AG09319 (cell line): ENCODE measurements at places on chromosomes 2 and 18.

GRCh38 chr2:200119236-200119635 is 163.9 kb downstream of the MAIP1 start:
- no peak for DNase-seq

GRCh38 chr2:226118471-226119429 is 680.9 kb downstream of the IRS1 start:
- peak; percentile 79 for DNase-seq

DNA sequence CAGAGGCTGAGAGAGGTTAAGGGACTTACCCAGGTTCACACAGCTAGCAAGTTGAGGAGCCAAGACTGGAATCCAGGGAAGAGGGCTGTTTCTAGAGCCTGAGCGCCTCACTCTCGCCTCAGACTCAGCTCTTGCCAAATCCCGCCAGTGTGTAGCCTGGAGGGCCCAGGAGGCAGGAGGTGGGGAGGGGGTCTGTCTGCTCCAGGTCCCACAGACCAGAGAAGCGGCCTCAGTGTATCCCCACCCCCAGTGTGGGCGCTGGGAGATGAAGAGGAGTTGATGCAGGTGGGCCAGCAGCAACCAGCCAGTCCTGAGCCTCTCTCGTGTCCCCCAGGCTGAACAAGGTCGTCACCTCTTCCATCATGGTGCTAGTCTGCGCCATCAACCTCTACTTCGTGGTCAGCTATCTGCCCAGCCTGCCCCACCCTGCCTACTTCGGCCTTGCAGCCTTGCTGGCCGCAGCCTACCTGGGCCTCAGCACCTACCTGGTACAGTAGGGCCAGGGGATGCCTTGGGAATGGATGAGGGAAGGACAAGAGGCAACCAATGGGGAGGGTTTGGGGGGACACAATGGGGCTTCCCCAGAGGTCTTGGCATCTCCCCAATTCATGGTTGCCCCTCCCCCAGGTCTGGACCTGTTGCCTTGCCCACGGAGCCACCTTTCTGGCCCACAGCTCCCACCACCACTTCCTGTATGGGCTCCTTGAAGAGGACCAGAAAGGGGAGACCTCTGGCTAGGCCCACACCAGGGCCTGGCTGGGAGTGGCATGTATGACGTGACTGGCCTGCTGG is 5.2 kb upstream of the CTDSP1 start:
- DNase-seq: no peak

GRCh38 chr2:137991078-137991477 is 26.8 kb downstream of the HNMT start:
- no peak for DNase-seq

DNA sequence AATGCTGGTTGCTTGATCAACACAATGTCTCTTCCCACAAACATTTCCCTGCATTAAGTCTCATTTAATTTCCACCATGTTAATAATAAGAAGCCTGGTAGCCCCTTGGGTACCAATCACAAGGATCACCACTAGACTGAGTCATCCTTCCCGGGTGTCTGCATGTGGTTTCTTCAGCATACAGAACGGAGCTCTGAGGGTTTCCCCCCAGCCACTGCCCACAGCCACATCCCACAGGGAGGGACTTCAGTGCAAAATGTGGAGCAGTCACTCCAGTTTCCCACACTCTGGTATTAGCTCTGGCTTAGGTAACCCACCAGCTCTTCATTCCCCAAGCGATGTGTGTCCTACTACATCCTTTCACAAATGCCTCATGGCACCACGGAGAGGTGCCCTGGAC is 42.7 kb upstream of the POLE4 start:
- no peak for DNase-seq

- no peak for DNase-seq
Measured at GRCh38 chr2:209772290-209772685, 656 bp downstream of the UNC80 start.

DNA sequence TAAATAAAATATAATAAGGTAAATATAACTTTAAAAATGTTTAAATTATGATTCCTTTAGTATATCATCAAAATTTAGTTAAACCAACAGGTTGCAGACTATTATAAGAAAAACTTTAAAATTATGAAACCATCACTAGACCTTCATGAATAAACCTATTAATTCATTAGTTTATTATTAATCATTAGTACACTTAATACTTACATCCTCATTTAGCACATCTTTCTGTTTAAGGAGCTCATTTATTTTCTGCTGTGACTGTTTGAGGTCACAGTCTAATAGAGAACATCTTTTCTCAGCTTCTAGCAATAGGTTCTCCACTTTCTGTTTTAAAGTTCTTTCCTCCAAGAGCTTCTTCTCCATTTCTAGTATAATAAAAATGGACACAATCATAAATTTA is 52.8 kb downstream of the SLC66A3 start:
- no peak for DNase-seq

DNA sequence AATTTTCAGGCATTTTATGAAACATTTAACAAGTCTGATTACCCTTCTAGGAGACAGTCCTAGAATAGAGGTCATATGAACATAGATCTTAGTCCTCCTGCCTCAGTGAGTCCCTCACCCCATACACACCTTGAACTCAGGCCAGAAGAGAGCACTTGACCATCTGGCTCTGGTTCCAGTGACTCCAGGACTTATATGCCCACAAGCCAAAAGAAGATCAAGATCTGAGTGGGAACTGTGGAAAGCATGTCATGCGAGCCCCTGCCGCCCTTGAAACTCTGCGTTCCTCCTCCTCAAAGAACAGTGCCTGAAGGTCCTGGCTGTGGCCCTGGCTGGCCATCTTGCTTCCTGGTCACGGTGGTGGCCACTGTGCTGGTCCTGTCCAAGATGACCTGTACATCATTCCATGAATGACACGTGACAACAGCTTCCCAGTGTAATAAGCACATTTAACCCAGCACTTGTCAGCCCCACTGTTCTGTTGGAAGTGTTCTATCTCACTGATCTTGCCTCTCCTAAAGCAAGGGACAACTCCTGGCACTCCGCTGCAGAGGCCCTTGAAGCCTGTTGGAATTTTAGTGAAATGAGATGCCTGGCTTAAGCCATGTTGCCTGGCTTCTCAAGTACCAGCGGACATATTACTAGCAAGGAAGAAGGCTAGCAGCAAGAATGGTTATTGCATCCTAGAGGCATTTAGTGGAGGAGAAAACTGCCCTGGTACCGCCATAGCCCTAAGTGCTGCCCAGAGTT is 17.6 kb downstream of the TTC32 start:
- DNase-seq: no peak

DNA sequence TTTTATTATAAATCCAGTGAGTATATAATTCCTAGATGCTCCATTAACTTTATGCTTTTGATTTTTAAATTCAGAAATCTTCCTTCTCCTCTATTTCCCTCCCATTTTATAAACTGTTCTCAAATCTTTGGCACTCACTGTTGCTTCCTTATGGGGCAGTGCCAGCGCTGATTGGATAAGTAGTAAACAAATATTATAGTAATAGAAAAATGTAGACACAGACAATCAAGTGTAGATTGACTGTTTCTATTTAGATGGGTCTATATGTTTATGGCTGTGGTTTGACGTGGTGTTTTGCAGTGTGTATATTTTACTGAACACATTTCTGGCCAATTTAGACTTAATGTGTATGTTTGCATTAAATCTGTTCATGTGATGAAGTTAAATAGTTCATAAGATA is 36.6 kb downstream of the LYPD6B start:
- DNase-seq: no peak

GRCh38 chr2:229714736-229715541 is 584 bp upstream of the DNER start:
- peak; percentile 8 for DNase-seq

- DNase-seq: no peak
Measured at GRCh38 chr2:33238111-33238510, 238.3 kb upstream of the RASGRP3 start.

DNA sequence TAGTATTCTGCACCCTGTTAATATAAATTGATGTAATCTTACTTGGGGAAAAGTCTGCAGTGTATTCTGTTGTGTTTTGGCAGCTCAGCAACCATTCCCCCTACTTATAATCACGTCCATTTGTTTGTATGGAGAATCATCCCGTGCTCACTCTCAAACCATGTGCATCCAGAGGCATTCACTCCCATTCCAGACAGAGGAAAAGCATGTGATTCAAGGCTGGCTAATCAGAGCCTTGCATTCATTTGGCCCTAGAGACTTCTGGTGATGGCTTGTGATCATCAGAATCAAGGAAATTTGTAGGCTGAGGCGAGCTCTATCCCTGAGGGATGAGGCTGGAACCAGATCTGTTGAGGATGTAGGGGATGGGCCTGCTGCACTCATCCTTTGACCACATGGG is 5.1 kb upstream of the WIPF1 start:
- no peak for DNase-seq

GRCh38 chr2:49265471-49265870 is 111.2 kb upstream of the FSHR start:
- no peak for DNase-seq

DNA sequence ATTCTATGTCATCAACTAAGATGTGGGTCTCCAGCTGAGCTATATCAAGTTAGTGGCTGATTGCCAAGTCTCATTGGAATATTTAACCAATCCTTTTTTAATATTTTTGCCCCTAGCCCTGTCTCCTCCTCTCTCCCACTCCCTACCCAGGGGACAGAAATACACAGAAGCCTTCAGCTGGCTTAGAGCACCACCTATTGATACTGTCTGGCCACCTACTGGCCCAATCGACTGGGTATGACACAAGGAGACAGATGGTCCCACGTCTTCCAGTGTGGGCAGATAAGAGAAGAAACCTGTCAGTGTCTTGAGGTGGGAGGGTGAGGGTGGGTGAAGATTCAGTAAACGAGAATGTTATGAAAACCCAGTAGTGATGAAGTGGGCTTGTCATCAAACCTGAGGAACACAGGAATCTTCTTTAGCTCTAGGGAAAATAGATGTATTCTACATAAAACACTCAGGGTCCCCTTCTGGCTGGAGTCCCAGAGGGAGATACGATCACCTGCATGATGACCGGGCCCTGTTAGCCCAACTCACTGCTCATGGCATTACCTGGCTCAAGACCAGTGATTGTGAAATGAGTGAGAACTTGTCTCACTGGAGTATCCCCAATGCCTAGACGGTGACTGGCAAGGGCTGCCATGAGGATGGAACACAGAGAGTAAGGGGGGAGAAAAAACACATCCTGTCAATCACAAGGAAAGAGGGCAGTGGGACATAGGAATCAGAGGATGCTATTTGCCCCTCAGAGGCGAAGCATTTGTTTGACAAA is 26.7 kb downstream of the POLR1A start:
- DNase-seq: no peak

DNA sequence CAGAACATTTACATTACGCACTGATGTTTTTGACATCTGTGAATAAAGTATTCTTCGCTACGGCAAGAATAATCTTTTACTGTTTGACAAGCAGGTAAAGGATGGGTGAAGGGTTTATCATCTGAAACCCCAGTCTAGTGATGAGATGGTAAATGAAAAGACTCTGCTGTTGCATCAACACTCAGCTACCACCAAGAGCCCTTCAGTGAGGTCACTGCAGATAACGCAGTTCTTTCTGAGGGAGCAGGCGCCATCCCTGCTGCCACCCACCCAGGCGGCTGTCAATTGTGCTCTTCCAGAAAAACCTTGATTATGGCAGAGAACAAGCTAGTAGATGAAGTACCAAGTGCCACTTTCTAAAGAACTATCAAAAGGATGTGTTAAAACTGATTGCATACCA is 58.7 kb downstream of the ABCG8 start:
- DNase-seq: no peak

- DNase-seq: no peak
Measured at GRCh38 chr18:20996418-20996817, 115.2 kb downstream of the ROCK1 start.

DNA sequence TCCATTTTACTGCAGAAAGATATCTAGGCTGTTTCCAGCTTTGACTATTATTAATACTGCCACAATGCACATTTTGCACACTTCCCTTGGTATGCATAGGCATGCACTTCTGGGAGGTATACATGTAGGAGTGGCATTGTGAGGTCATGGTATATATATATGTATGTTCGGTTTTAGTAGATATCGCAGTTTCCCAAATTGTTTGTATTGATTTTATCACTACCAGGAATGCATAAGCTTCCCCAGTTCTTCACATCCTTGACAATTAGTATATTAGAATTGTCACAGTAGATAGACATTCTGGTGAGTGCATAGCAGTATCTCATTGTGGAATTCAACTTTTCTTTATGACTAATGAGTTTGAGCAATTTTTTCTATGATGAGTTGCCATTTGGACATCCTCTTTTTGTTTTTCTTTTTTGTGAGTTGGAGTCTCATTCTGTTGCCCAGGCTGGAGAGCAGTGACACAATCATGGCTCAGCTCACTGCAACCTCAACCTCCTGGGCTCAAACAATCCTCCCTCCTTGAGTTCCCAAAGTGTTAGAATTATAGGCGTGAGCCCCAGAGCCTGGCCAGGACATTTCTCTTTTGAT is 4.2 kb upstream of the GRB14 start:
- no peak for DNase-seq

GRCh38 chr18:55404832-55405465 is 183.0 kb downstream of the TCF4 start:
- no peak for DNase-seq

- DNase-seq: no peak
Measured at GRCh38 chr2:151367571-151367970, 10.2 kb downstream of the TNFAIP6 start.

DNA sequence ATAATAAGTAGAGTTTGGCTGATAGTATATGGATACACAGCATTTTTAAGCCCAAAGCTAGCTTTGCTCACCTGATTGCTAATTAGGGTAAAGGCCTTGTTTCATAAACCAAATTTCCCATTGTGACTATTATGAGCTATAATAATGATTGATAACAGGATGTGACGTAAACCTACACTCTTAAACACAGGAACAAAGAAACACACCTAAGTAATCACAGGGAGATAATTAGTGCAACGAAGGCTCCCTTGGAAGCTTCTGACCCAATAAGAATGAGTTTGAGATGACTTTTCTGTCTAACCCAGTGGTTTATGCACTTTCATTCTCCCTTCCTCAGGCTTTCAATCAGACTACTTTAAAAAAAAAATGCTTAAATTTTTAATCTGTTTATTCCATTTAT is 683.2 kb downstream of the SATB2 start:
- no peak for DNase-seq

DNA sequence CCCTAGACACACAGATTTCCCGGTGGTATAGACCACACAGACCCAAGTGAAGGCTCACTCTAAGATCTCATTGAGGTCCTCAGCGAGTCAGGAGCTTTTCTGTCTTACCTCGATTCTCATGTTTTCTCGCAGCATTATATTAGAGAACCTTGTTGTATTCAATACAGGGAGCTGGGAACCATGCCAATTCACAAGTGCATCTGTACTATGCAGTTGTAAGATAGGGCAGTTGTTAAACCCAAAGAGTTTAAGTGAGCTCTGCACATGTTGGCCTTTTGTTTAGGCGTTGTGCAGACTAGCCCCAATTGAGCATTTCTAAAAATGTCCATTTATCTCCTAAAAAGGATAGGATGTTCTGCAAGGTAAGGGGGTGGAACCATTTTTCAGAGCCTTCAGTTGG is 59.6 kb downstream of the FEZ2 start:
- no peak for DNase-seq

DNA sequence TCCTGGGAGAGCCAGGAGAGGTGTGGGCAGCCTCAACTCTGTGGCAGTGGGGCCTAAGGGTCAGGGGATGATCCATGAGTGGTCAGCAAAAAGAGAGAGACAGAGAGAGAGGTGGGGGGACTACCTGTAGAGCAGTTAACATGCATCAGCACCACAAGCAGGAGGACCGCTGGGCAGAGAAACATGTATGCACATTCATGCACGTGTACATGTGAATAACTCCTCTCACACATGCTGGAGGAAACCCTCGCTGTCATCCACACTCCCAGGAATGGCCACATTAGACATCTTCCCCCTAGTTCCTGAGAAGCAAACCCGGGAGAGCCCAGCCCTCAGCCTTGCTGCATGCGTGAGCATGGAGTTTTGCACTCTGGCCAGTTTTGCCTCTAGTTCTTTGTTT is 166.1 kb downstream of the SMAD7 start:
- no peak for DNase-seq
